Endothelial cell of umbilical vein (primary cell): ENCODE measurements at places on chromosomes 5 and 9. TPM values are rescaled to one million over a fixed set of nuclear protein-coding genes. Genes with fewer than 3 reads are reported as not detected.

BSPRY gene
- total RNA-seq: not detected in 2 replicates

ZFP37 gene
- 1.3 and 1.6 TPM in 2 replicates for total RNA-seq

IFNA2 gene
- total RNA-seq: not detected in 2 replicates

MZB1 gene
- total RNA-seq: not detected in 2 replicates

APC gene
- total RNA-seq: 39.6 and 42.0 TPM in 2 replicates

ADGRV1 gene
- 0.11 and 0.12 TPM in 2 replicates for total RNA-seq
